ENCODE measurements at places on chromosomes 6 and 20.

- peak; percentile 74 for DNase-seq
These were observed 24.4 kb downstream of the FOXQ1 start for GRCh38 chr6:1336246-1336843.

DNA sequence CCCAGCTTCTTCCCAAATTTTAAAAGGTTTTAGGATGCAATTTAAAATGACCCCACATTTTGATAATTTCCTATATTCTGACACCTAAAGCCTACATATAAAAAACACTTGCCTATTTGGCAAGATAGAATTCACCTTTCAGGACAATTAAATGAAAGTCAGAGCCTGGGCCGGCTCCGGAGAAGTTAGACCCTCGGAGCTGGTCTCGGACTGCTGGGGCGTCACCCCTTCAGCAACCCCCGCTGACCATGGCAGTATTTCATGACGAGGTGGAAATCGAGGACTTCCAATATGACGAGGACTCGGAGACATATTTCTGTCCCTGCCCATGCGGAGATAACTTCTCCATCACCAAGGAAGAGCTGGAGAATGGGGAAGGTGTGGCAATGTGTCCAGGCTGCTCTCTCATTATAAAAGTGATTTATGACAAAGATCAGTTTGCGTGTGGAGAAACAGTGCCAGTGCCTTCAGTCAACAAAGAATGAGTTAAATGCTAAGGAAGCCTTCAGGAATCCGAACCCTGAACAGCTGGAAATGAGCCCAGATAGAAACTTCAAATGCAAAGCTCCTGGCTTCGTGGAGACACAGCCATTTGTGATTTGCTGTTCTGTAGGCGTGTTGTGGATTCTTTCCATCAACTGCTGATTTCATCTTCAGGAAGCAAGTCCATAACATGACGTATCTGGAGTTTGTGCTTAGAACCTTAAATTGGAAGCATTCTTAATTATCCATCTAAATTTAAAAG, 16.0 kb downstream of the TCFL5 start:
- no peak for DNase-seq

GRCh38 chr6:17869010-17869752, 118.3 kb downstream of the KIF13A start:
- DNase-seq, result no peak

- DNase-seq, result no peak
These were observed 192.3 kb upstream of the THBS2 start for GRCh38 chr6:169445661-169446581.

DNA sequence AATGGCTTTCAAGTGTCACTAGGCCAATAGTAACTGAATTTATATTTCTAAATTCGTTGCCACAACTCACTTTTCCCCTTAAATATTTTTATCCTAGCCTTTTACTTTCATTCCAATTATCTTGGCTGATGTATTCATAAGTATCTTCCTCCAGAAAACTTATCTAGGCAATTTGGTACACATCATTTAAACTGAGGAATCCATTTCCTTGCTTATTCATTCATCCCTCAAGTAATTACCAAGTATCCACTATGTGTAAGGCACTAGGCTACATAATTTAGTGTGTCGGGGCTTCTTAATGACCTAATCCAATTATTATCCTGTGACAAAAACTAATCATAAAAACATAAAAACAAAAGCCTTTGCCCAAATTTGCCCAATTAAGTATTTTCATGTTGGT, 258.3 kb upstream of the TCF21 start:
- DNase-seq, result no peak

DNA sequence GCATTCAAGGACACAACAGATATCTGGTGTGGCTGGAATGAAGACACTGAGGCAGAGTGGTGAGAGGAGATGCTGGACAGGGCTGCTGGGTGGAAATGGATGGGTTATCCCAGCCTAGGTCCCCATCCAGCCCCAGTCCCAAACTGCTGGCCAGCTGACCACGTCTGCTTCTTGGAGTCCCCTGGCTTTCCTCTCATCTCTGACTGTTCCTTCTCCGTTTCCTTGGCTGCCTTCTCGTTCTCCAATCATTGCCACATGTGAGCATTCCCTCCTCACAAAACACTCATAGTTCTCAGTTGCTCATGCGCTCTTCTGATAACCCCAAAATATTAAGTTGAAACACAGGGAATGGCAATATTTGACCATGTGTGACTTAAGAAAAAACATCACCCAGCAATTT, 31.5 kb downstream of the MAFB start:
- DNase-seq, result no peak

DNA sequence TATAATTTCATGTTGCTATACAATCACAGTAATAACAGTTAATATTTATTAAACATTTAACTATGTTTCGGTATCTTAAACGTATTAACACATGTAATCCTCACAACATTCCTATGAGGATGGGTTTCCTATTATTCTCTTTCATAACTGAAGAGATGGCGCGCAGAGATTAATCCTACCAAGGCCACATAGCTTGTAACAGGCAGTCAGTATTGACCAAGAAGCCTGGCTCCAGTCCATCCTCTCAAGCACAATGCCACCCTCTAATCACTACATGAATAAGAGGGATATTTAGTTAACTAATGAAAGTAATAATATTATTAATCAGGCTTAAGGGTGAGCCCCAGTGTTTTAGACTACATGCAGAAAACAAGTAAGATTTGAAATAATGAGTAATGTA, 149.7 kb upstream of the SIM1 start:
- no peak for DNase-seq

GRCh38 chr6:159682295-159682694, 10.7 kb downstream of the SOD2 start:
- no peak for DNase-seq

DNA sequence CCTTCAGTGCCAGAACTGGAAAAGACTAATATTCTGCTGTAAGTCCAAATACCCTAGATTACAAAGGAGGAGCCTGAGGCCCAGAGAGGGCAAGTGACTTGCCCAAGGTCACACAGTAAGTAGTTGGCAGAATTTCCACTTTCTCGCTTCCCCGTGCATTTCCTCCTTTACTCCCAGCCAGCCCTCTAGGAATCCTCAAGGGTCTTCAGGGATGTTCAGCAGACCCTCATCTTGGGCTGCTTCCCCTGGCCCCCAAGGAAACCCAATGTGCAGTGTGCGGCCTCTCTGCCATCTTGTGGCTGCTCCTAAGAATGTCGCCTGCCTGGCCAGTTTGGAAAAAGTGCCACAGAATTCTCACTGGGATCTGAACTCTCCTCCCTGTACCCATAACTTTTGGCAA, 217.7 kb upstream of the LRFN2 start:
- DNase-seq, result no peak

DNA sequence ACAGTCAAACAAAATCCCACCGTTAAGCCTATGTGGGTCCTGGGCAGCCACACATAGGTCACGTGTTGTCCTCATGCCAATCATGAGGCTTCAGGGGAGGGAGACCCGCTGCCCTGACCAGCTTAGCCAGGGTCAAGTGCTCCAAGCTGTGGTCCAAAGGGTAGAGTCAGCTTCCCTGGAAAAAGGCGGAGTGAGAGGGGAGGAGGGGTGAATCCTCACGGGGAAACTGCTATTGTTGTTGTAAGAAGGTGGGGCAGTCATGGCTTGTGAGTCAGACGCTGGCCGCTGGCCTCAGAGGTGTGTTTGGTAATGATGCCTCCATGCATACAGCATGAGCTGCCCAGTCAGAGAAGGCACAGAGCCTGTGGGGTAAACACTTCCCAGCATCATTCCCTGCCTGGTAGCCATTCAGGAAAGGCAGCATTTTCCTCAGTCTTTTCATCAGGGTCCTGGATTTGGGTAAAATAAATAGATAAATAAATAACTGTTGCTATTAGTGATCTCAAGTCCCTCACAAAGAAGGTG, 8.7 kb downstream of the CST3 start:
- DNase-seq, result no peak

- no peak for DNase-seq
These were observed 42.3 kb upstream of the CLVS2 start for GRCh38 chr6:122953766-122954165.

GRCh38 chr6:145829950-145830349, 15.4 kb upstream of the FBXO30 start:
- DNase-seq, result no peak

DNA sequence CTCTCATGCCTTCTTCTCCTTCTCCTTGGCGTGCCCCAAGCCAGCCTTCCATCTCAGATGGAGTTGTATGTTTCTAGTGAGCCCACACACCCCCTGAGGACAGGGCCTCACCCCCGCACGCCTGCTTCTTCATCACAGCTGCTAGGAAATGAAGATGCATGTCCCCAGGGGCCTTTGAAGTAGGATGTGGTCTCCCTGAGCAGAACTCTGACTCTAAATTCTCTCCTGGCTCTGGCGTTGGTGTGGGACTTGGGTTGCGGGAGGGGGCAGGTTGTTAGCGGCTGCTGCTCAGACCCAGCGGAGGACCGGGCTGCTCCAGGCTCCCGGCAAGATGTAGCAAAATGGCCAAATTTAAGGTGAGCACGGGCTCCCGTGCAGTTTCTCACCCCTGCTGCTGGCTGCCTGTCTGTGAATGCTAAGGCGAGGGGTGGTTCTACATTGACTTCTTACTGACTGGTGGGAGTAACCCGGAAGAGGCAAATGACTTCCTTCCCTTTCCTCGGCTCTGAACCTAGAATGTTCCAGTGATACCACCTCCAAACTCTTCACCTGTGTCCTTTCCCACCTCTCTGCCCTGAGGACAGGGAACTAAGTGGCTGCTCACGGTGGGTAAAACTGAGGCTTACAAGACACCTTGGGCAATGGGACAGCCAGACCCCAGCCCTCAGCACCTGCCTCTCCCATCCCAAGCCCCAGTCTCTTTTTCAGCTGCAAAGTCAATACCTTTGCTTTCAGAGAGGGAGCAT, 8.8 kb downstream of the SYNJ2 start:
- no peak for DNase-seq

- no peak for DNase-seq
These were observed 41.9 kb downstream of the UTRN start for GRCh38 chr6:144327081-144327480.

DNA sequence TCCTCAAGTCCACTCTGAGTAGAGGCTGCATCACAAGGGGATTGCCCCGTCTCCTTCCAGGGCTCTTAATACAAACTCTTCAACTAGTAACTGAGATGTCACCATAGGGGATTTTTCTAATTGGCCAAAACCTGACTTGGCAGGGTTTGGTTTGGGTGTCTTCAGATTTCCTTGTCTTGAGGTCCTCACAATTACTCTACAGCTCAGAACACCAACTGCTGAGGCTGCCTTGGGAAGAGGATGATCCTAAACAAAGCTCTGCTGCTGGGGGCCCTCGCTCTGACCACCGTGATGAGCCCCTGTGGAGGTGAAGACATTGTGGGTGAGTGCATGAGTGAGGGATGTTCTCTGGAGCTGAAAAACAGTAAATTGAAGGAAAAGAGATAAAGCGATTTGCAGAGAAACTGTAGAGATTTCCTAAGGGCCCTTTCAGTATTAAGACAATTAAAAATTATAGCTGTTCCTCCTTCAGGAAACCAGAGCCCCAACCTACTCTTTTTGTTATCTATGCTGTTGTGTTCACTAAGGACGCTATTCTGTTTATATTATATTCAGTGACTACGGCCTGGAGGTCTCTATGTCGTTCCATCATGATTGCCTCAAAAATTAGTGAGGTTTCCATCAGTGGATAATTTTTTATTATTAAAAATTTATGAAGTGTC, at the start of gene HLA-DQA1:
HLA-DQA1 (plus strand) TSS at position 188 of the 662 bp plus-strand sequence; CDS start at position 241, 53 bp downstream.
- DNase-seq, result no peak

DNA sequence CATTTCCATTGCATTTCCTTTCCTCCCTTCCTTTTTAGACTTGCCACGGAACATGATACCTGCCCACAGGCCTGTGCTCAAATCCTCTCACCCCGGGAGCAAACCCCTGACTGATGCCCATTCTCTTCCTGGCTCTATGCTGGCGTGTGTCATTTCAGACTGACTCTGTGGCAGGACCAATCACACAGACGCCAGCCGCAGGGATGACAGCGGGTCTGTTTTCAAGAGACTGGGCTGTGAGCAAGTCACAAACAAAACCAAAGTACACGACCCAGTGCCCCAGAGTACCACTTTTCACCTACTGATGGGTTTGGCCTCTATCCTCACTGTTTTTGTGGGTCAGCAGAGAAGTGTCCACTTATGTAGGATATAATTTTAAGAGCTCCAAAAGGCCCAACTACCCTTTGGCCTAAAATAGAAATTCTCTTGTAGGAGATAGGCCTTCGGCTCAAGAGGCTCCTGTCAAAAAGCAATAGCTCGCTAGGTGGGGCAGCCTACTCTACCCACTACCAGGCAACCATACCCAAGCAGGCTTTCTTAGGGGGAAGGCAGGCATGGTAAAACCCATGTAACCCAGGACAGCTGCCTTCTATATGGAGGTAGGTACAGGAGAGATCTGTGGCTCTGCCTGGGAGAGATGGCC, 215.7 kb downstream of the CDC5L start:
- DNase-seq, result no peak

GRCh38 chr6:42978487-42978838, 518 bp downstream of the PEX6 start:
- no peak for DNase-seq

DNA sequence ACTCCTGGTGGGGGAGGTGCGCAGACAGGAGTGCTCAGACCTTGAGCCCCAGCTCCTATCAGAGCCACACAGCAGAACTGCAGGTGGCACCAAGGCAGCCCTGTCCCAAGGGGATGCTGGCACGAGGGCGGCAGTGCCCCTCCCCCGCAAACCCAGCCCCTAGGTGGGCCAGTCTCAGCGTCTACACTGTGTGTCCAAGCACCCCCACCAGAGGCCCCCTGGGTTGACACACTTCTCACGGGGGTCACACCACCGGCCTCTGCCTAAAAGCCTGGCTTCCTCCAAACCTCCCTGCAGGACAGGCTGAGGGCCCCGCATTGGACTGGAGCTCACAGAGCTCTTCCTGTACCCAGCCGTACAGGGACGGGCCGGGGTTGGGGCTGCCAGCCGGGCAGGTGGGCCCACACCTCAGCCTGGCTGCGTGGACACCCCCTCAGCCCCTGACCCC, 8.1 kb downstream of the SLC2A4RG start:
- peak; percentile 43 for DNase-seq

DNA sequence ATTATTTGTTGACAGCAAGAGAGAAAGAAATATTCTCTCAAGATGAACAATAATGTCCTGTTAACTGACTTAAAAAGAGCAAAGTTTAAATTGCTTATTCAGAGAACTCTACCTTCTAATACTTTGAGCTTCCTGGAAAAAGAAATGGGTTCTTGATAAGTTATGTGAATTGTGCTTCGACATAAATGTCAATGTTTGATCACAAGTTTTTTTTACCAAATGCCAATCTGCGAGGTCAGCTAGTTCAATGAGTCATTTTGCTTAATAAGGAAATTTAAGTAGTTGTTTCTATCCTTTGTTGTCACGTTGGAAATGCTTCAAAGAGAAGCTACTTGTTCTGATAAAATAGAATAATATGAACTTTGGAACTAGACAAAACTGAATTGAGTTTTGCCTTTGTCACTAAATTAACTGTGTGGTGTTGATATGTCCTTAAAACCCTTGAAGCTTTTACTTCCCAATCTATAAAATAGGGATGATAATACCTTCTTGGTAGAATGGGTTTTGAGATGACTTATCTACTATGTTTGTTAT, 642.1 kb upstream of the FLRT3 start:
- no peak for DNase-seq

GRCh38 chr6:168120390-168121302, 41.6 kb upstream of the FRMD1 start:
- peak; percentile 13 for DNase-seq

- DNase-seq, result peak; percentile 87
These were observed at the start of gene C6orf118 for GRCh38 chr6:165308926-165309731. C6orf118 (minus strand) TSS chr6:165309605; CDS start chr6:165309586, 19 bp downstream.
